Tongue (tissue), 3 donors: ENCODE measurements at places on chromosomes 7 and 10. TPM values are rescaled to one million over a fixed set of nuclear protein-coding genes. Genes with fewer than 3 reads are reported as not detected.

The SORCS3 gene
- 1.4 TPM for total RNA-seq

The SUGCT gene
- total RNA-seq: 9.9 TPM

The AMPH gene
- 10.7 TPM for total RNA-seq

The RAPGEF5 gene
- total RNA-seq: 83.7 TPM

The VPS50 gene
- total RNA-seq: 61.7 TPM

The GNG11 gene
- total RNA-seq: 31.6 TPM

The C10orf71 gene
- 23.3 TPM for total RNA-seq

The PON3 gene
- total RNA-seq: 7.2 TPM

The WDR86 gene
- total RNA-seq: 13.1 TPM

The EIF5AL1 gene
- 0.10 TPM for total RNA-seq

The ELMO1 gene
- total RNA-seq: 59.9 TPM

The HOXA5 gene
- total RNA-seq: 0.21 TPM

The FXYD4 gene
- total RNA-seq: not detected

The SPDYE16 gene
- total RNA-seq: 0.72 TPM

The LEP gene
- total RNA-seq: not detected

The SMNDC1 gene
- 21.3 TPM for total RNA-seq
